ENCODE measurements at places on chromosomes 2 and 18.

GRCh38 chr2:5385596-5385995, 306.6 kb upstream of the SOX11 start:
- no peak overlapping the region for H3K27ac ChIP-seq
- H3K4me3 ChIP-seq, result no peak overlapping the region
- H3K27me3 ChIP-seq, result peaks cover 2% of the 10 kb centered on the region
- H3K36me3 ChIP-seq, result peaks cover 63% of the 10 kb centered on the region

GRCh38 chr2:222978850-222979249, 73.1 kb upstream of the KCNE4 start:
- peaks cover 11% of the 10 kb centered on the region for H3K27me3 ChIP-seq
- H3K4me1 ChIP-seq, result peaks cover 30% of the 10 kb centered on the region
- no peak overlapping the region for H3K4me3 ChIP-seq

GRCh38 chr2:4357121-4357520, 653.7 kb downstream of the DCDC2C start:
- H3K36me3 ChIP-seq, result peaks cover 72% of the 10 kb centered on the region
- no peak for DNase-seq
- no peak overlapping the region for H3K27ac ChIP-seq
- peaks cover 1% of the 10 kb centered on the region for H3K27me3 ChIP-seq

DNA sequence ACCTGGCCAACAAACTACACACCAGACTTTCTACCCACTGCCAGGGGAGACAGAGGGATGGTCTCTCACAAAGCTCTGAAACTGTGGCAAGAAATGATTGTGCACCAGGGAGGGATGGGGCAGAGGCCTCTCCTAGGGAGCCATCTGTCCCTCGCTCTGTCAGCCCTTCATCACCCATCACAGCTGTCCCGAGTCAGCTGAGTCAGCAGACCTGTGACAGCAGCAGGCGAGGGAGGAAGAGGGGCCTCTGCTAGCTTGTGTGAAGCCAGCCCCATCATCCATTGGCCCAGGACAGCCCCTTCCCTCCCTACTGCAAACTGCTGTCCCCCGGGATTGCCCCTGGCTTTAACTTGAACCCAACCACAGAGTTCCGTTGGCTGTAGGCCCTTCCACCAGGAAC, 5.0 kb downstream of the SH2D6 start:
- no peaks in the 10 kb centered on the region for H3K36me3 ChIP-seq
- peaks cover 21% of the 10 kb centered on the region for H3K27me3 ChIP-seq
- DNase-seq, result no peak
- H3K4me3 ChIP-seq, result no peak overlapping the region
- H3K27ac ChIP-seq, result no peak overlapping the region

DNA sequence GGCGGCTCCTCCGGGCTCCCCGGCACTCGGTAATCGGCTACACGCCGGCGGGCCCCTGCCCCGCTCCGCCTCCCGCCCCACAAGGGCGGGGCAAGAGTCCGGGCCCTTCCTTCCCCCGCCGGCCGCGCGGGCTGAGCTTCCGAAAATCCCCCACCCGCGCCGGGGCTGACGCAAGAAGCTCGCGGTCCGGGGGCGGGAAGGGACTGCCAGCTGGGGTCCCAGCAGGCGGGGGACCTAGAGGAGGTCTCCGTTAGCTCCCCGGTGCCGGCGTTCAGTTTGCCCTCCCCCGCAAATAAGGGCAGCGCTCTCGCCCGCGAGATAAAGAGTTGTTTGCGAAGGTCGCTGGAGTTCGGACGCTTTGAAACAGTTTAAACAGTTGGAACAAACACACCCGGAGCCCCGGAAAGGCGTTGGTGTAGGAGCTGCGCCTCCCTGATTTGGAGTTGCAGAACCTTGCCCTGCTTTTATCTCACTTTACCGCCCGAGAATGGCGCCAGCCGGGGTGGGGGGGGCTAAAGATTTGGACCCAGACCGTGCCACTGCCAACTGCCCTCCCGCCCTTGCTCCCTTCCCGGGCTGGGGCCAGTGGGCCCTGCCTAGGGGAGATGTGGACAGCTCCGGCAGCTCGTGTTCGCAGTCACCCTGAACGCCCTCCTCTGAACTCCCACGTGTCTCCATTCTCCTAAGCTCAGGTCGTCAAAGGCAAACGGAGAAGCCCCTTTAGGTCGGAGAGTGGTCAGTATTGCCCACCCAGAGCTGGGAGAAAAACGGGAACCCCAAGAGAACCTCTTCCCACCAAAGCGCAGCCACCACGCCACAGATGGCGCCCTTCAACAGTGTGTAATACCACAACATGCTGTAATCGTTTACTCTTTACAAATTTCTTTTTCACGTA, at the start of gene NFE2L2:
TSS of gene NFE2L2 (minus strand) at position 35 of the 895 bp plus-strand sequence. CDS start 151 bp downstream, outside the sequence.
- H3K36me3 ChIP-seq, result no peaks in the 10 kb centered on the region
- peak; percentile 72 for DNase-seq
- peaks cover 38% of the 10 kb centered on the region for H3K4me1 ChIP-seq
- H3K27ac ChIP-seq, result peak within 1 kb of the TSS; percentile 70
- H3K27me3 ChIP-seq, result no peaks in the 10 kb centered on the region

DNA sequence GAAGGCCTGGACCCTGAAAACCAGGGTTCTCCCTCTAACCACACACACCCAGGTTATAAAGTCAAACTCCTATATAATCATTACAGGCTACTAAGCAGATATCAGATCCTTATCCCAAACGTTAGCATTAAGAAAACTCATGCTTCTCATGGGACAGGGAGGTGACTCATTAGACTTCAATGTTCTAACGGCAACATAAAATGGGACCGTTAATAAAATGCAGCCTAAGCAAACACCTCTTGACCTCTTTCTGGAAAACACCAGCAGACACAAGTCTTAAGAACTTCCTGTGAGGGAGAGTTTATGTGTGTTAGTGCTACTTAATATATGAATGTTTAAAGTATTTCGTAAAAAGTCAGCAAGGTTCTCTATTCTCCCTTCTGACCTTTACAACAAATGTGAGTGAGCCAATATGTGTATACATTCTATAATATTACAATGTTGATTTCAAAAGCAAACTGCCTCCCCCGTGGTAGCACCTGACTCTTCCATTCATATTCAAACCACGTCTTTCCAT, 31.7 kb downstream of the LPIN2 start:
- peaks cover 49% of the 10 kb centered on the region for H3K4me1 ChIP-seq
- H3K27me3 ChIP-seq, result no peaks in the 10 kb centered on the region
- peak overlapping the region; percentile 11 for H3K4me3 ChIP-seq
- H3K27ac ChIP-seq, result peak overlapping the region; percentile 87
- H3K36me3 ChIP-seq, result peaks cover 13% of the 10 kb centered on the region

Measured in WTC11 (cell line).